ENCODE measurements at places on chromosomes 5 and 9. TPM values are rescaled to one million over a fixed set of nuclear protein-coding genes. Genes with fewer than 3 reads are reported as not detected.

The SLC6A7 gene
- not detected for total RNA-seq

GRCh38 chr9:5518171-5518936 is 8.0 kb downstream of the PDCD1LG2 start:
- DNase-seq = no peak

DNA sequence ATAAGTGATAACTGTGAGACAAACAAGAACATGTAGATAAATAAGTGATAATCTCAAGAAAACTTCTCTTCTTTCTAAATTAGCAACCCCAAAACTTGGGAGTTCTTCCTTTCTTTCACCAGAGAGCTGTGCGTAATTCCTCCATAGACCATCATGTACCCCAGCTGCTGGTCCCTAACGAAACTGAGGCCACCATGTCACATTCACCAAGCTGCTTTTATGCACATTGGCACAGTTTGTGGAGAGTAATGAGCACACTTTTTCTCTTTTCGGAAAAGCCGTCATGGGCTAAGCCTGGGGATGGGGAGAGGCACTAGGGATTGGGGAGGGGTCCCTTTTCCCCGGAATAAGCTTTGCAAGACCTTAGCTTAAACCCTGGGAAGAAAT is 561.4 kb downstream of the BNC2 start:
- DNase-seq = no peak

DNA sequence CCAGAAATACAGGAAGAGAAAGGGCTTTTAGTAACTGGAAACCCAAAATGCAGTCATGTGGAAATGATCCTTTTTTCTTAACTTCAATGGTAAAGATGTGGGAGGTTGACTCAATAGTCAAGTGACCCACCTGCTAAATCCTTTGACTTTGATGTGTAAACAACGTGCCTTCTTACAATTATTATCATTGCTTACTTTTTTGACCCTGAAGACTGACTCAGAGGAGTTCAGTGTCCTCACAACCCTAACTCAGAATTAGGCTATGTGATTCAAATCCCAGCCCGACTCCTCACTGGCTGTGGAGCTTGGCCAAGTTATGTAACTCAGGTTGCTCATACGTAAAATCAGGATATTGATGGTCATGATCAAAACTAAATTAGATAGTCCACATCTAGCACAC is 27.9 kb downstream of the ANXA1 start:
- no peak for DNase-seq

- no peak for DNase-seq
Measured at GRCh38 chr5:76745670-76746069, 29.7 kb downstream of the F2R start.

- no peak for DNase-seq
Measured at GRCh38 chr5:45410304-45410995, 285.7 kb downstream of the HCN1 start.

The CDH6 gene
- total RNA-seq = 11.0 TPM

GRCh38 chr5:132788990-132789886 is 12.2 kb upstream of the SEPTIN8 start:
- no peak for DNase-seq

GRCh38 chr5:87116825-87117512 is 150.7 kb upstream of the RASA1 start:
- DNase-seq = no peak

DNA sequence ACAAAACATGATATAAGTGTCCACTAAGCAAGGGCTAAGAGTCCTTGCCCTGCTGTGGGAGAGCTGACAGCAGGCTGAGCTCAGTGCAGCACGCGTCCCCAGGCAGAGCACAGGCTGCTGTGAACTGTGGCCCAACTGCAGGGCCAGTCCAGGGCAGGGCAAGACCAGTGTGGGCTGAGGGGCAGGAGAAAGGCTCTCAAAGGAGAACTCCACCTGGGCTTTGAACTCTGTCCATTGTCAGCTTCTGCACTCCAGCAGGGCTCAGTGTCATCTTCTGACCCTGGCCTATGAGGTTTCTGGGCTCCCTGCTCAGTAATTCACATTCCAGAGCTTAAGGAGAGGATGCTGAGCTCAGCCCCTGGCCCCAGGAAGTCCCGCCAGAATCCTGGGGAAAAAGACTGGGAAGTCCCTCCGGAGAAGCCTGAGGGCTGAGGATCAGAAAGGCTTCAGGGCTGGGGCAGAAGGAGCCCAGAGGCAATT is 37.4 kb downstream of the LHFPL2 start:
- DNase-seq = no peak

The PCDHB4 gene
- 2.5 TPM for total RNA-seq

Data from ovary (tissue), 10 donors.